GM10248 (cell line): ENCODE measurements at places on chromosomes 5 and 9.

DNA sequence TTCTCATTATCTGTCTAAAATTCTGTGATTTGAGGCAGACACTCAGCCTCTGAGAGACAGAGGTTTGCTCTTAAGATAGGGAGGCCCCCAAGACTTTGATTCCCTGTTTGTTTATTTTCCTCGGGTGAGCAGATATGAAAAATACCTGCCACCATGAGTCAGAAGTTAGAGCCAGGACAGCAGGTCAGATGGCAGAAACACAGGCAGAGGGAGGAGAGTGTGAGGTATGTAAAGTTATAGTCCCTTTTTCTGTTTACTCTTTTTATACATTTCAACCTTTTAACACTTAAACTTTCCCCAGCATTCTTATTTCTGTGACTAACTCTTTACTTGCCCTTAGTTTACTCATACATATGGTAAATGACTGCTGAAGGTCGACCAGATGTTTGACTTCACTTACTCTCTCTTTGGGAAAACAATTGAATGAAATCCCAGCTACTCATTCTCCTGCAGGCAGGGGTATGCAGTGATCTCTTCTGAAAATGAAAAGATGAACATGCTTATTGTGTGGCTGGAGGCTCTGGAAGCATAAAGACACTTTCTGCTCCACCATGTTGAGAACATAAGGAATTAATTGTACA lies 383.8 kb downstream of the NTRK2 start:
- DNase-seq, result no peak

- DNase-seq, result no peak
Observed at GRCh38 chr5:109141222-109142200, 268.3 kb downstream of the PJA2 start.

GRCh38 chr5:52710310-52710971 lies 77.3 kb upstream of the ITGA1 start:
- no peak for DNase-seq

DNA sequence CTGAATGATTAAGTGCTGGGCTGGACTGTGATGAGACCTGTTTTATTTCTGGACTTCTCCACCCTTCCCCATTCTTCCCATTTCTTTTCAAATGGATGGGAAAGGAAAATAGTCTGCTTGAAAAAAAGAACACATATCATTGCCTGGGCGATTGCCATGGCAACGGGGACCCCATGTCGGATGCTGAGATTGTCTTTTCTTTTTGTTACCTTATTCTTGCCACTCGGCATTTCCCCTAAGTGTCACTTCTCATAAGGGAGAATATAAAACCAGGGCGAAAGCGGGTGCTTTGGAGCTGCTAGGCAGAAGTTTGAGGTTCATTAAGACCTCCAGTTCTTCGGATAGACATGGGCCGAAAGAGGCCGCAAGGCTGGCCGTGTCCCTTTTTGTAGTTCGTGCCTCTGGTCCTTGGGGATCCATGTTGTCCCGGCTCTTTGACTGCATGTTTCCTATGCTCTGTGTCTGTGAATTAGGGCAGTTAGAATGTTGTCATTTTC lies 763 bp downstream of the FGD3 start:
- no peak for DNase-seq

DNA sequence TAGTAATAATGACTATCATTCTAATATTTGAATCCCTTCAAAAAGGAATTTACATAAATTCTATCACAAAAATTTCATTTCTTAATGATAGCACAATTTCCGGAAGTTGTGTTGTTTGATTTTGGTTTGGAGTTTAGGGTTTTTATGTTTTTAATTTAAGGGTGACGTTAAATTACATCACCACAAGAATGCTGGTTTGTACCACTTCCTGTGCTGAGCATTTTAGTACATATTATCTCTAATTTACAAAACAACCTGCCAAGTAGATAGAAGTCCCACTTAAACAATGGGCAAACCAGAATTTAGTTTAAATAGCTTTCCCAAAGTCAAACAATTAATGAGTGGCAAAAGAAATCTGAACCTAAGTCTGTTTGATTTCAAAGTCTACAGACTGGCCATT lies 63.4 kb downstream of the DENND1A start:
- no peak for DNase-seq

- DNase-seq, result no peak
Observed at GRCh38 chr9:121824651-121825030, 173.2 kb downstream of the DAB2IP start.

- no peak for DNase-seq
Observed at GRCh38 chr5:7398596-7399280, 2.8 kb downstream of the ADCY2 start.

DNA sequence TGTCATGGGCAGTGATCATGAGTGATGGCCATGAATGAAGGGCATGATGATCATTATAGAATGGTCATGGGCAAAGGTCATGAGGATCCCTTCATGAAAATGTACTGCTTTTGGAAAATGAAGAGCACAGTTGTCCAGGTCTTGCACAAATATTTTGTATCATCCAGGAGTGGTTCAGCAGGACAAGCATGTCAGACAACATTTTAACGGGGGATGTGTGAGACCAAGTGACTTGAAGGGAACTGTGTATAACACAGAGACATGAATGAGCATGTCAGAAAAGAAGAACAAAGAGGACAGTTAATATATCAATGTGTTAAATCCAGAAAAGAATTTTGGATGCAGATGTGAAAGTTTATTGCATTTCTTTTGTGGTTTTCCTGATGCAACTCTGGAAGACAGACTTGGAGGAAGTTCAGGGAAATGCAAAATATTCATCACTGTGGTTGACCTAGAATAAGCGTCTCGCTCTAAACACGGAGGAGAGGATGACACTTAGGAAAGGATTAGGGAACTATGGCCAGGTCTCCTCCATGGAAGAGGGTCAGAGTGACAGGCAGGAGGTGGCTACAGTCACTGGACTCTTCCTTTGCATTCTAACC lies 116.1 kb upstream of the IRX4 start:
- DNase-seq, result no peak

DNA sequence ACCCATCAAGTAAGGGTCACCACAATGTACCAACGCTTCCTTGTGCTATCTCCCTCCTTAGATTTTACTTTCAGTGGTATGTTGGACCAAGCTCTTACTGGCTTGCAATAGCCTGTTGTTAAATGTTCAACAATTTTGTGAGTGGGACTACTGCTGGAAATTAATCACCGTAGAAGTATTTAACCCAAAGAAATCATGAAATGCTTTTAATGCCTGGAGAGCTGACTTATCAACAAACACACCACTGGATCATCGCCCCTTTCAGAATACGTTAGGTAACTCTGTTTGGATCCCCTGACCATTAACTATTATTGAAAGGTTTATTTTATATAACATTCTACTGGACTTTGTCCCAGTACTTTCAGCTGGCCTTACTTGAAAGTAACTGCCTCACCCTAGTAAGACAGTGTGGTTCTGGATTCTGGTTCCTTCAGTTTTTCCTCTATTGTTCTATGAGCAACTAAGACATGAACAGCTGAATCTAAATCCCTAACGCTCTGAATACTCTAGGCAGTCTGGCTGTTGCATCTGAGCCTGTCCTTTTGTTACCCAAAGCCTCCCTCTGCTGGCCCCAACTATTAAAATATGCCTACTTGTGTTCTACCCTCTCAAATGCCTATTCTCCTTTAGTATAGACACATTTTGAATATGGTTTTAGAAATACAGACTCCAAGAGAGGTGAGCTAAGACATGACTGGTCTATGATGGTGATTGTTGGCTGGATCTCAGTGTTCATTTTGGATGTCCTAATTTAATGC lies 1203.4 kb upstream of the DMAC1 start:
- no peak for DNase-seq

- DNase-seq, result no peak
Observed at GRCh38 chr9:93996863-93997262, 41.7 kb upstream of the BARX1 start.

- DNase-seq, result no peak
Observed at GRCh38 chr5:91121347-91121993, 261.6 kb downstream of the ARRDC3 start.

DNA sequence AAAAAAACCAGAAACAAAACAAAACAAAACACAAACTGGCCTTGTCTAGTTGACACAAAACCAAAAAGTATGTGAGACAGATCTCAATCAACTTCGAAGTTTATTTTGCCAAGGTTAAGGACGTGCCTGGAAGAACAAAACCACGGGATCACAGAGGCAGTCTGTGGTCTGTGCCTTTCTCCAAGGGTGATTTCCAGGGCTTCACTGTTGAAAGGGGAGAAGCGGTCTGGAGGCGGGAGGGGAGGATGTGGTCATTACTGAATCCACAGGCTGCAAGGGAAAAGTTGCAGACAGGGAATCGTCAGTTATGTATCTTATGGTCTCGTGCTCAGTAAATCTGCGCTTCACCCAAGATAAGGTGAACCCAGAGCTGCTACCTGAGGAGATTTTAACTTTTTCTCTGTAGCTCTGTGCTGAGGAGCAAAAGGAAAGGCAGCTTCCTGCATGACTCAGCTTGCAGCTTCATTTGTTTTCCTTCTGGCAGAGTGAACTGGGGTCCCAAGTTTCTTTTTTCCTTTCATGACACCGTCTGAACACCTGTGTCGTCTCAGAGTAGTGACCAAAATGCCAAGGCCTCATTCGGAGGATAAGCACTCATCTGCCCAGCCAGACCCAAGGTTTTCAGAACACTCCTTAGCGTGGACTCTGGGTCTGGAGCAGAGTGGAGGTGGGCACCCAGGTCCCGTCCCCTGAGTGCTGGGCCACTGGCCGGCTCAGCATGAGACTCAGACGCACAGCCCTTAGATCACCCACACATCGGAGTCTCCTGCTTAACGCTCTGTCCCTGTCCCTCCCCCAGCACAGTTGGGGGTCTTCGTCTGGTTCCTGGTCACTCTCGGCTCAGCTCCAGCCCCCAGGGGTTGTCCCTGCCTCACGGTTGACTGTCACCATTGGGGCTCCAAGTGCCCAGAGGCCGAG lies 25.9 kb downstream of the ROPN1L start:
- DNase-seq, result no peak

- no peak for DNase-seq
Observed at GRCh38 chr9:99127356-99128132, 22.6 kb downstream of the TGFBR1 start.

- DNase-seq, result no peak
Observed at GRCh38 chr5:55136521-55136920, 23.4 kb upstream of the GPX8 start.

DNA sequence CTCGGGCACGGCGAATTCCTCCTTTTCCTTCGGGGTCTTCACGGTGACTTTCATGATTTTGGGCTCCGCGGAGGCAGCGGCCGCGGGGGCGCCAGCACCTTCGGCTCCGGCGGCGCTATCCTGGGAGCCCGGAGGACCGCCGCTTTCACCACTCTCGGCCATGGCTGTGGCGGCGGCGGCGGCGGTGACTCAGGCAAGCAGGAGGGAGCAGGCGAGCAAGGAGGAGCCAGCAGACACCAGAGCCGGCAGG lies 315 bp downstream of the UBQLN1 start:
- DNase-seq, result no peak

GRCh38 chr9:14189578-14189977 lies 124.4 kb downstream of the NFIB start:
- DNase-seq, result no peak

DNA sequence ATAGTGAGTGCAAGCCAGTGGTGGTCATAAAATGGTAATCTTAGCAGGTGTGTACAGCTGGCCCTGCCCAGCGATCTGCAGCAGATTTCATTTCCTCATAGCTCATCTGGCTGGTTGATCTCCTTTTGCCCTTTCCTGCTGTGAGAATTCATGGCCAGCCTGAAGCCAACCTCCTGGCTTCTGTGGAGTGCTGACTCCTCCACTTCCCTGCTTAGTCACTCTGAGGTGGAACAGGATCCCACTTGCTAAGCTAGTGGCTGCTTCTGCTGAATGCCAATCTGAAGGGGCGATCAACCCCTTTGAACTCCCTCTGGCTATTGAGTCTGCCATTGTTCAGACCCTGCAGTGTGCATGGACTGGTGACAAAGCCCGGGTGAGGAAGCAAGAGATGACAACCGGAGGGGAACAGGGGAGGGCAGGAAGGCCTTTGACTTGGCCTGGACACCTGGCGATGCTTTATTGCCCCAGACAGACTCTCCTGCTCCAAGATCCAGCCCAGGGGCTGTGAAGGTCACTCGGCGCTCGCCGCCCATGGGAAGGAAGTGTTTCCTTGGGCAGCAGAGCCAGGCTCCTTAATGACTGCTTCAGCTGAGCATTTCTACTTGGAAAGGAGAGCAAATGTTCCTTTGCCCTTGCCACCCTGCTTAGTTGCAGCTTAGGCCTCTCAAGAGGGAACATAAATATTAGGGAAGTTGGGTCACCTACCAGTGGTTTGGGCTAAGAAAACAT lies 341.1 kb downstream of the ZSWIM6 start:
- DNase-seq, result no peak

DNA sequence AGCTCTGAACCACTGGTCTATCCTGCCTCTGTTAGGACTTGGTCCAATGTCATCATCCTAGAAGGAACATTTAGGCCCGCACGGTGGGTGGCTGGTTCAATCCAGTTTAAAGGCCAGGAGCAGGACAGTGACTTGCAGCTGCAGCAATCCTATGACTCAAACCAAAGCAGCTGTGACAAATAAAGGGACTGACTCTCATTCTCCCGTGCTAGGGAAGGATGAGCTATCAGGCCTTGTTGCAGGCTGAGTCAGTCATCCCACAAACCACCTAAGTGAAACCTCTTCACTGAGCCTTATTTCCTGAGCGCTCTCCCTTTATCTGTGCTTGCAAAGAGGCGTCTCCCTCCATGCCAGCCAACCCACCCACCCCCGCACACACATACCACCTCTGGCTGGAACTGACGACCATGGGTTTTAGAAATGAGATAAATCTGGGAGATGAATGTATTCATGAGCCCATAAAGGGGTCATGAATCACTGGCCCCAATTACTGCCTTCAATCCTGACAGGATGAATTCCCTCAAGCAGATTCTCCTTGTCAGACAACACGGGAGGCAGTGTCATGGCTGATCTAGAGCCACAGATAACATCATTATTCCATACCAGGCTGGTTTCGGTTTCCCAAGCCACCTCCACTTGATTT lies 93.4 kb downstream of the KCNIP1 start:
- DNase-seq, result no peak

GRCh38 chr5:143923634-143924266 lies 111.8 kb downstream of the HMHB1 start:
- peak; percentile 17 for DNase-seq
